Progenitor cell of endocrine pancreas (in vitro differentiated cells): ENCODE measurements at places on chromosomes 3 and 15. TPM values are rescaled to one million over a fixed set of nuclear protein-coding genes. Genes with fewer than 3 reads are reported as not detected.

TM4SF1 gene
- 2.1 and 2.3 TPM in 2 replicates for total RNA-seq

DNA sequence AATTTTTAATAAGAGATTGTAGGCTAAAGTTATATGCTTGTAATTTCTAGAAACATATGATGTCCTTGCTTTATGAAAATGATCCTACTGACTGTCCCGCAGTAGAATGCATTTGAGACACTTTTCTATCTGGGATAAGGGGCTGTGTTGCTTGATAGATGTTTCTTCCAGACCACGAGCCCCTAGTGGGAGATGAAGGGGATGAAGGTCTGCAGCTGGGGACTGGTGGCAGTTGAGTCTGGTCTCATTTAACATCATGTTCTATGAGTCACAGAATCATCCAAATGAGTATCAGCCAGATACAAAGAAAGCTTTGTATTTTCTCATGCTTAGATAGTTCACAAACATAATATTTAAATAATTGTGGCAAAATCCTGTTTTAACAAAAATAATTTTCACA is 84.3 kb upstream of the PRTG start:
- no peak overlapping the region for H3K4me3 ChIP-seq
- no peaks in the 10 kb centered on the region for H3K36me3 ChIP-seq
- no peaks in the 10 kb centered on the region for H3K27me3 ChIP-seq
- DNase-seq = no peak
- peaks cover 1% of the 10 kb centered on the region for H3K4me1 ChIP-seq
- H3K27ac ChIP-seq = no peak overlapping the region

- peaks cover 2% of the 10 kb centered on the region for H3K4me1 ChIP-seq
- peaks cover 8% of the 10 kb centered on the region for H3K36me3 ChIP-seq
- DNase-seq = no peak
- H3K27me3 ChIP-seq = peaks cover 30% of the 10 kb centered on the region
- no peak overlapping the region for H3K4me3 ChIP-seq
- no peak overlapping the region for H3K27ac ChIP-seq
Observed at GRCh38 chr3:49908373-49909199, 4.9 kb upstream of the MST1R start.

DNA sequence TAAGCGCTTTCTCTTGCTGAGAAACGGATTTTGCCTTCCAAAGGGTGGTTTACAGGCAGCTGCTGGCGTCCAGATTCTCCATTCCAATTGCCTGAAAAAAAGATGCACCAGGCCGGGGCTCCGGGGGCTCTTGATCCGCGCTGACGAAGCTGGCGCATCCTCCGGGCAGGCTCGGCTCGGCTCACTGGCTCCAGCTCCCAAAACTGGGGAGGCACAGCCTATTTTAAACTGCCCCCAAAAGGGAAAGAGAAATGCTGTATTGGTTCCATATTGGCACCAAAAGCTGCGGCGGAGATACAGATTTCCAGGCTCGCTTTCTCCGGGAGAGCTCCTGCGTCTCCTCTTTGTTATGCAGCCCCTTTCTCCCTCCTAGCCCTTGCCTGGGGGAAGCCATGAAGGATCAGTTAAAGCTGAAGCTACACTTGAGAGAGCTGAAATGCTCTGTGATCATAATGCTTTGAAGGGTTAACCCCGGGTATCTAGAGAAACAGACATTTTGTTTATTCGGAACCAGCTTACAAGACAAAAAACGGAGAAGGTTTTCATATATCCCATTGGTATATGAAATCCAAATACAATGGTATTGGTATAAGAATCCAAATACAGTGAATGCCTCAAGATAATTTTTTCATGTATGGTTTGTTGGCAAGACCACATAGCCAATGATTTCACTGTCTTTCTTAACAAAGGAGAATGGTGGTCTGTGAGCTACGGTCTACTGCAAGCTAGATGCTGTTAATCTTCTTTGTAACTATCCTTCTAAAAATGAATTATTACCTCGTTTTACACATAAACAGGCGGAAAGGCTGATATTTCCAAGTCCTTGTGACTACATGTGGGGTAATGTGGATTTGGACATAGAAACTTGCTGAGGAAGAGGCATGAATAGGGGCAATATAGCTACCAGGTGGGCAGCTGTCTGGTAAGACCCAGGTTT is 693 bp downstream of the CD200 start:
- H3K36me3 ChIP-seq = peaks cover 6% of the 10 kb centered on the region
- peak overlapping the region; percentile 84 for H3K4me3 ChIP-seq
- DNase-seq = peak; percentile 10

GRCh38 chr3:193052354-193053045 is 134.8 kb upstream of the MB21D2 start:
- no peak overlapping the region for H3K27ac ChIP-seq
- H3K4me3 ChIP-seq = no peak overlapping the region
- H3K4me1 ChIP-seq = no peaks in the 10 kb centered on the region
- no peak for DNase-seq
- H3K36me3 ChIP-seq = no peaks in the 10 kb centered on the region

DNA sequence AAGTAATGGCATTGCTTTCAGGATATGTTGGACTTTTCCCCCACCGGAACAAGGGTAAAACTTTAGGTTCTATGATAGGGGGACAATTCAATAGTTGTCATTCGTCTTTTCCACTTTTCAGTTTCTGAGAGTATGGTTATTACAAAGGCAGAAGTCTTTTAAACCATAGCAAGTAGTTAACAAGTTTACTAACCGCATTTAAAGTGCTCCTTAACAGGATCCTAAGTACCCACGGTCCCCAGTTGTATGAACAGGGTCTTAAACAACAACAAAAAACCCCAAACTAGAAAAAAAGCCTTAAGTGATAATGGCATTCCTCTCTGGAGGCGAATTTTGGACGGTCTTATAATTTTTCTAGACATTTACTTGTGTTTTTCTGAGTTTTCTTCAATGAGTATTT is 831 bp downstream of the IFT57 start:
- H3K4me1 ChIP-seq = peaks cover 34% of the 10 kb centered on the region
- H3K27me3 ChIP-seq = peaks cover 2% of the 10 kb centered on the region
- DNase-seq = no peak
- H3K36me3 ChIP-seq = peaks cover 7% of the 10 kb centered on the region
- peak overlapping the region; percentile 99 for H3K4me3 ChIP-seq

DNA sequence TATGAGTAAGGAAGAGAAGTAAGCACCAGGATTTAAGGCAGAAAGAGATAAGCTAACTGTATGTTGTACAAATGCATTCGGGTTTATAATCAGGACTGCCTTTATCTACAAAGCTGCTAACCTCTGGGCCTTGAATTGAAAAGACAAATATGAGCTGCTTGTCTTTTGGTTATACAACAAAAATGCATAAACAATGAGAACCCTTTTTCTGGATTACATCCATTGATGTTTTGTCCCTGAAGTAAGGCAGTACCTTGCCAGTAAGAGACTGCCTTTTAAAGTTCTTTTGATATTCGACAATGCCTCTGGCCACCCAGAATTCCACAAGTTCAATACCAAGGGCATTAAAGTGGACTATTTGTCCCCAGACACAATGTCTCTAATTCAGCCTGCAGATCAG is 280.7 kb downstream of the ZNF621 start:
- peaks cover 1% of the 10 kb centered on the region for H3K36me3 ChIP-seq
- H3K4me1 ChIP-seq = no peaks in the 10 kb centered on the region
- DNase-seq = no peak
- H3K27me3 ChIP-seq = peaks cover 4% of the 10 kb centered on the region
- H3K27ac ChIP-seq = no peak overlapping the region

DNA sequence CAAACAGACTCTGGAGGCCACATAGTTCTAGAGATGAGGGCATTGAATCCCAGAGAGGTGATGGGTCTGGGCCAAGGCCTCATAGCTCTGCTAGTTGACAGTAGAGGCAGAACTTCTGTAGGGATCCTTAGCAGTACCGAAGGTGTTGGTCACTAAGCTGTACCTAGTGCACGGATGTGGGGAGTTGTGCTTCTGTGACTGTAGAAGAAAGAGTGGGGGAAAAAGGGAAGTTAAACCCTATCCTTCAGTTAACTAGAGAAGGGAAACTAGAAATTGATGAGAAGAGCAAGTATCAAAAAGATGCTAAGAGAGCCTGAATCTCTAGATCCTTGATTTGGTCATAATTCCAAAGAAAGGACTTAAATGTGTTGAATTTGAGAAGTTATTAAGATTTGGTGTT is 186.7 kb downstream of the NFKBIZ start:
- no peaks in the 10 kb centered on the region for H3K4me1 ChIP-seq
- no peak overlapping the region for H3K4me3 ChIP-seq
- H3K36me3 ChIP-seq = no peaks in the 10 kb centered on the region
- no peaks in the 10 kb centered on the region for H3K27me3 ChIP-seq

PLSCR2 gene
- total RNA-seq = 0.44 TPM in 1 of 2 replicates, not detected in the other

DNA sequence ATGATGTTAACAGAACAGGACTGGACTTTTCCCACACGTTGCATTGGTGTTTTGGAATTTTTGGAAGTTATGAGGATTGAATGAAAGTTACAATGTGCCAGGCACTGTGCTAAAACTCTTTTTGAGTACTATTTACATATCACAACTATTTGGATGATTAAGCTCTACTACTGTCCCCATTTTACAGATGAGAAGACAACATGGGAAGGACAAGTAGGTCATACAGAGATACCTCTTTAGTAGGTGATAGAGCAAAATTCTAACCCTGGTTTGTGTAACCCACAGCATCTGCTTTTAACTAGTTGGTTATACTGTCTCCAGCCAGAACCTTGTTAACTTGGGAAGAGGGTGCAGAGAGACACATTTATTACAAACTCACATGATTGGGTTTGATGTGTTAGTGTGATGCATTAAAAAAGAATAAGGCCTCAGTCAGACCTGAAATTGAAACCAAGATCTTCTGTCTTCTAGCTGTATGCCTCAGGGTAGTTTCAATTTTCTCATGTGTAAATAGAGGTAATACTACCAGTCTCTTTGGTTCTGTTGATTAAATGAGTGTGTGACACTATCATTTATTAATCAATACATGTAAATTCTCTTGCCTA is 1.4 kb downstream of the NDUFB4 start:
- peaks cover 11% of the 10 kb centered on the region for H3K36me3 ChIP-seq
- no peak overlapping the region for H3K4me3 ChIP-seq
- H3K27ac ChIP-seq = peak overlapping the region; percentile 35
- H3K27me3 ChIP-seq = no peaks in the 10 kb centered on the region
- H3K4me1 ChIP-seq = peaks cover 11% of the 10 kb centered on the region

- peaks cover 11% of the 10 kb centered on the region for H3K4me1 ChIP-seq
- H3K27me3 ChIP-seq = peaks cover 2% of the 10 kb centered on the region
- no peak overlapping the region for H3K4me3 ChIP-seq
Observed at GRCh38 chr3:68271145-68271544, 616.7 kb upstream of the SUCLG2 start.

RAB6B gene
- 10.5 and 12.9 TPM in 2 replicates for total RNA-seq

DNA sequence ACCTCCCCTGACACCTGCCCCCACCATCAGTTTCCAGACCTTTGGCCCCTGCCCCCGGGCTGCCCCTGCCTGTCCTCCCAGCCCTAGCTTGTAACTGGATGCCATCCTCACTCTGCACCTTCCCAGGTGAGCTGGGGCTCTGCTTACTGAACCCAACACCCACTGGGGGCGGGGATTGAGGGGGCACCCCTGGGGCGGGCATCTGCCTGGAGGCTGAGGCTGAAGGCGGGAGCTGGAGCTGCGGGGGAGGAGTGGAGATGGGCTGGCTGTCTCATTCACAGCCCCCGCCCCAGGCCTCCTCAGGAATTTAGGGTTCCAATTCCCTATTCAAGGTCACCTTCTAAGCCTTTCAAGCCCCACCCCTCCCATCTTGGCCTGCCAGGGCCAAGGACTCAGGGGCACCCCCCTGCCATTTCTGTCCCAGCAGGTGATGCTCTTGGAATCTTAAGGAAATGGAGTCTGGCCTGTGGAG is 17.7 kb downstream of the PIF1 start:
- peaks cover 4% of the 10 kb centered on the region for H3K4me1 ChIP-seq
- no peak for DNase-seq
- H3K27me3 ChIP-seq = peaks cover 12% of the 10 kb centered on the region

- DNase-seq = no peak
- no peaks in the 10 kb centered on the region for H3K27me3 ChIP-seq
- H3K4me1 ChIP-seq = peaks cover 15% of the 10 kb centered on the region
- H3K36me3 ChIP-seq = peaks cover 14% of the 10 kb centered on the region
Observed at GRCh38 chr15:67114846-67115585, 49.6 kb downstream of the SMAD3 start.

ITGA11 gene
- total RNA-seq = not detected in 2 replicates

- H3K4me1 ChIP-seq = no peaks in the 10 kb centered on the region
- no peaks in the 10 kb centered on the region for H3K36me3 ChIP-seq
- DNase-seq = no peak
- H3K27ac ChIP-seq = no peak overlapping the region
Observed at GRCh38 chr15:29345549-29346525, 76.2 kb upstream of the NSMCE3 start.

DNA sequence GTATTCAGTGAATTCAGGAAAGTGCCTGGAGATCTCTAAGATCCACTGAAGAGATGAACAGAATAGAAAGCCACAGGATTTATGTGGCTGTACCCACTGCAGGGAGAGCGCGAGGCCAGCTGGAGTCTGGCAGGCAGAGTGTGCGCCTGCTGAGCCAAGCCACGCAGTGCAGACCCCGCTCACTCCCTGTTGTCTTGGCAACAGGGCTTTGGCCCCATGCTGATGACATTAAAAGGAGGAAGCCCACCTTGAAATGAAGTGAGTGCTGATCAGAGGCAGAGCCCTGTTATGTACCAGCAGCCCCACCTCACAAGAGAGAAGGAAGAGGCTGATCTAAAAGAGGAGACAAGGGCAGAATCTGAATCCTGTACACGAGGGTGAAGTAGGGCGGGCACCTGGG is 36.7 kb downstream of the PXYLP1 start:
- H3K27me3 ChIP-seq = no peaks in the 10 kb centered on the region
- H3K36me3 ChIP-seq = peaks cover 4% of the 10 kb centered on the region
- no peak overlapping the region for H3K27ac ChIP-seq
- no peaks in the 10 kb centered on the region for H3K4me1 ChIP-seq
- DNase-seq = no peak

DNA sequence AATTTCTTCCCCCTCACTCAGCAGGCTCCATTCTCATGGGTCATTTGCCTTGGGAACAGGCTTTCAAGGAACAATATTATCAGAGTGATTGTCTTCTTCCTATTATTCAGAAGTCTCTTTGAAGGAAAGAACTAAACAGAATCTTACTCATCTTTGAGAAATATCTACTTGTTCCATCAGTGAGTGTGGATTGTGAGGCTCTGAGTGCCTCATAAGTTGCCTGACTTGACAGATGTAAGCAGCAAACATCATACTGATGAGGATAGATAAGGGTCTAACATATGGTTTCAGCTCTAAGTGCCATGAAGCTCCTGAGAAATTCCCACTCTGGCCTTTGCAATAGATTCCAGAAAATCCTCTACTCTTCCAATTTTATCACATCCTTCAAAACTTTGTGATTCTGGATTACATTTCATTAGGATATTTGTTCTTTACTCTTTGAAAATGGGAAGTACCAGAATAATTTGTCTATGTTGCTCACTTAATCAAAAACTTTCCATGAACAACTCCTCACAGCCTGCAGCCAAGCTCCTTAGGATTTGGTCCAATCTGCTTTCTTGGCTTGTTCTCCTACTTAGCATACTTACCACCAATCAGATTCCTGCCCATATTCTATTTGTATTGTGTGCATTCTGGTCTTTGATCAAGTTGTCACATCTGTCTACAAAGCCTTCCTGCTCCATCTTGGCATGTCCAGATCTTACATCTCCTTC is 120.1 kb downstream of the RPL22L1 start:
- H3K4me1 ChIP-seq = peaks cover 8% of the 10 kb centered on the region
- no peak overlapping the region for H3K27ac ChIP-seq
- no peaks in the 10 kb centered on the region for H3K27me3 ChIP-seq
- no peak for DNase-seq
- H3K4me3 ChIP-seq = no peak overlapping the region
